Activated CD8-positive, alpha-beta T cell treated with anti-CD3 and anti-CD28 coated beads for 36 hours (primary cell): ENCODE measurements at places on chromosomes 4 and X. TPM values are rescaled to one million over a fixed set of nuclear protein-coding genes. Genes with fewer than 3 reads are reported as not detected.

GRCh38 chr4:7766661-7767345, 172.9 kb downstream of the AFAP1 start:
- H3K4me1 ChIP-seq = peaks cover 21% of the 10 kb centered on the region
- no peak overlapping the region for H3K4me3 ChIP-seq
- no peaks in the 10 kb centered on the region for H3K27me3 ChIP-seq
- H3K36me3 ChIP-seq = no peaks in the 10 kb centered on the region
- no peak for DNase-seq
- no peak overlapping the region for H3K27ac ChIP-seq

- DNase-seq = no peak
- H3K27me3 ChIP-seq = no peaks in the 10 kb centered on the region
- H3K27ac ChIP-seq = no peak overlapping the region
- no peaks in the 10 kb centered on the region for H3K36me3 ChIP-seq
These were observed 805.9 kb upstream of the GRID2 start for GRCh38 chr4:91497892-91498291.

GRCh38 chr4:26003056-26003455, 89.0 kb downstream of the SMIM20 start:
- H3K4me3 ChIP-seq = no peak overlapping the region
- DNase-seq = no peak
- no peaks in the 10 kb centered on the region for H3K4me1 ChIP-seq
- H3K27me3 ChIP-seq = peaks cover 8% of the 10 kb centered on the region

DNA sequence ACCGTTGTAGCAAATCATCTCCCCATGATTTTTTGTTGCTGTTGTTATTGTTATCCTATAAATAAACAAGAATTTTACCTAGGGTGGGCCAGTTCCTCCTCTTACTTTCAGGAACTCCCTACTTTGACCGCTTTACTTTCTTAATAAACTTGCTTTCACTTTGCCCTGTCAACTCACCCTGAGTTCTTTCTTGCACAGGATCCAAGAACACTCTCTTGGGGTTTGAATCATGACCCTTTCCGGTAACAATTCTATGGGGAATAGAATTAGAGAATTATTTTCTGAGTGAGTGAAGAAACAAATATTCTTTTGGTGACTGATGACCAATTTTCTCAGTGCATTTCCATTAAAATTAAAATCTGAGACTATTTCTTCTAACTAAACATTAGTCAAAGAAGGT, 584.0 kb upstream of the TENM3 start:
- no peak for DNase-seq
- no peaks in the 10 kb centered on the region for H3K4me1 ChIP-seq
- no peaks in the 10 kb centered on the region for H3K36me3 ChIP-seq
- no peak overlapping the region for H3K4me3 ChIP-seq

Gene GPRASP1
- total RNA-seq = 3.0 TPM

- no peaks in the 10 kb centered on the region for H3K36me3 ChIP-seq
- no peaks in the 10 kb centered on the region for H3K4me1 ChIP-seq
- no peak overlapping the region for H3K4me3 ChIP-seq
These were observed 214.4 kb downstream of the HS3ST1 start for GRCh38 chr4:11214281-11214680.

Gene PABPC4L
- total RNA-seq = not detected

Gene SEC31A
- total RNA-seq = 77.1 TPM

DNA sequence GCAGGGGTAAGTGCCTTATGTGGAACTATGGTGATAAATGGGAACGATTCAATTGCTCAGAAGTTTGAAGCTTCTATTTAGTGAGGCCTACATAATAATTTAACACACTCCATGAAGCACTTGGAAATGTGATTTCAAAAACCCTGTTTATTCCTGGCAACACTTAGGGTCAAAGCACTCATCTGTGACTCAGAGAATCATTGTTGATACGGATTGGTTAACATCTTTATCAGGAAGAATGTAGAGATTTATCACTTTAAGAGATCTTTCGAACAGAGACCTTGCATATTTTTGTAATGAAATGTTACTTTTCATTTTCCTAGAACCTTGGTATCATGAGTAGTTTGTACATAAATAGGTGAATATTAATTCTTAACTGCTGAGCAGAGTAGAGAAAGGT, 269.1 kb upstream of the SLIT2 start:
- no peak for DNase-seq
- no peaks in the 10 kb centered on the region for H3K36me3 ChIP-seq
- H3K27me3 ChIP-seq = no peaks in the 10 kb centered on the region
- H3K4me3 ChIP-seq = no peak overlapping the region
- no peak overlapping the region for H3K27ac ChIP-seq
- no peaks in the 10 kb centered on the region for H3K4me1 ChIP-seq

- no peaks in the 10 kb centered on the region for H3K36me3 ChIP-seq
- no peak for DNase-seq
- no peaks in the 10 kb centered on the region for H3K4me1 ChIP-seq
- H3K4me3 ChIP-seq = no peak overlapping the region
- no peak overlapping the region for H3K27ac ChIP-seq
- H3K27me3 ChIP-seq = no peaks in the 10 kb centered on the region
These were observed 46.6 kb downstream of the ADAMTS3 start for GRCh38 chr4:72522440-72522839.

- no peaks in the 10 kb centered on the region for H3K4me1 ChIP-seq
- DNase-seq = no peak
- H3K36me3 ChIP-seq = no peaks in the 10 kb centered on the region
- no peaks in the 10 kb centered on the region for H3K27me3 ChIP-seq
- no peak overlapping the region for H3K27ac ChIP-seq
- H3K4me3 ChIP-seq = no peak overlapping the region
These were observed 33.9 kb downstream of the ANK2 start for GRCh38 chr4:113083346-113083745.

Gene CTAG2
- total RNA-seq = not detected
